Stimulated activated naive CD8-positive, alpha-beta T cell treated with anti-CD3 and anti-CD28 coated beads, Interleukin-15, Interleukin-2, amounts not matched to agents 100 U/mL and 50 U/mL, for 24 hours (primary cell): ENCODE measurements at places on chromosomes 1 and 21.

GRCh38 chr1:153945131-153945794 lies 1.3 kb downstream of the DENND4B start:
- peak; percentile 84 for DNase-seq

GRCh38 chr21:41086569-41086968 lies 81.4 kb upstream of the BACE2 start:
- no peak for DNase-seq

GRCh38 chr1:220924331-220924970 lies 45.2 kb downstream of the HLX start:
- DNase-seq, result no peak

- no peak for DNase-seq
Measured at GRCh38 chr1:16077406-16078245, 4.2 kb upstream of the FAM131C start.

GRCh38 chr21:34298534-34299167 lies 65.2 kb upstream of the KCNE2 start:
- no peak for DNase-seq

GRCh38 chr1:232853994-232854797 lies 49.0 kb downstream of the MAP10 start:
- no peak for DNase-seq

GRCh38 chr21:45592208-45592619 lies 50.0 kb upstream of the SLC19A1 start:
- peak; percentile 62 for DNase-seq

DNA sequence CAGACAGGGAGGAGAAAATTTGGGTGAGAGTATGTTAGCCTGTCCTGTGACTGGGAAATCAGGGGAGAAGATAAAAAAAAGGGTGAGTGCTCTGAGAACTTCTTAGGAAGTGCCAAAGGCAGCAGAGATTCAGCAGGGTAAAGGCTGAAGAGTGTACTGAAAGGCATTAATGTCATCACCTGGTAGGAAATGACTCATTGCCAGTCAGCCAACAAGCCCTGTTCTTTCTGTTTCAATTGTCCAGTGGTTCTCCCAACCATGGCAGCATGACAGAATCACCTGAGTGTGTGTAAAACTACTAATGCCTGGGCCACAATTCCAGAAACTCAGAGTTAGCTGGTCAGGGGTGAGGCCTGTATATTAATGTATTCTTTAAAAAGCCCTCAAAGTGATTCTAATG lies 83.5 kb downstream of the INTS7 start:
- no peak for DNase-seq

DNA sequence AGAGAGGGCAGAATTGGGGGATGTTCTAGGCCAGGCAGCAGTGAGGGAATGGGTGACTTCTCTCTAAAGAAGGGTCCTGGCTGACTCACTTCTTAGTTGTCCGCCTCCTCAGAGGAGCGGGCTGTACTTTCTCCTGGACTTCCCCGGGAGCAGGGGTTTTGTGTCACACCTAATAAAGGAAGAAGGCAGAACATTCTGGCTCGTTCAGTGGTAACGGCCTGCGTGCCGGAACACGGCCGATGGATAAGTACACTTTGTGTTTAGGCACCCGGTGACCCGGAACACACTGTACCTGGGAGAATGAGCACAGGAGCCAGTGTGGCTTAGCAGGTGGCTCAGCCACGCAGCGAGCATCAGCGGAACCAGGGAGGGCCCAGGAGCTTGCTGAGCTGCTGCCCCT lies 84.7 kb downstream of the FBXO2 start:
- no peak for DNase-seq

- DNase-seq, result no peak
Measured at GRCh38 chr1:59498640-59499039, 201.7 kb downstream of the FGGY start.

GRCh38 chr1:14983277-14983676 lies 170.3 kb upstream of the TMEM51 start:
- no peak for DNase-seq

GRCh38 chr1:106910798-106911197 lies 145.7 kb upstream of the PRMT6 start:
- DNase-seq, result no peak

DNA sequence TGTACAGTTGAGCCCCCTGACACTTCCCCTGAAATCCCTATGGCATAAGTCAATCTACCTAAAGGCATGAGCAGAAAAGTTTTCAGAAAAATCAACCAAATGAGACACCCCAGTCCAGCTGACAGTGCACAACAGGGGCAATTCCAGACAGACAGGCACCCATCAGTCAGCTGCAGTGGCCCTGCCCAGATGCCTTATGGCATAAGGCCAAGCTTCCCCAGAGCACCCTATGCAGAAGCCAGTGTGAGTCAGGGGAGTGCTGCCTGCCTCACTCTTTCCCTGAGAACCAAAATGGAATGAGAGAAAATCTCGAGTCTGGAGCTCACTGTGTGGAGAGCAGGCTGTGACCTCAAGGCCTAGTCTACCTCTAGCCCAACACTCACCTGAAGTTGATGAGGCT lies 38.1 kb downstream of the MRAP start:
- no peak for DNase-seq

DNA sequence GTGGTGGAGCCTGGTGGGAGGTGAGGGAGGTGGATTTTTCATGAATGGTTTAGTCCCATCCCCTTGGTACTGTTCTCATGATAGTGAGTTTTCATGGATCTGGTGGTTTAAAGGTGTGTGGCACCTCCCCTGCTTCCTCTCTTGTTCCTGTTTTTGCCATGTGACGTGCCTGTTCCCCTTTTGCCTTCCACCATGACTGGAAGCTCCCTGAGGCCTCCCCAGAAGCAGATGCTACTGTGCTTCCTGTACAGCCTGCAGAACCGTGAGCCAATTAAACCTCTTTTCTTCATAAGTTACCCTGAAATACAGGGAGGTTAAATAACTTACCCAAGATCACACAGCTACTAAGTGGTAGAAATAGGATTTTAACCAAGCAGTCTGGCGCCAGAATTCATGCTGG lies 4.3 kb upstream of the HEYL start:
- no peak for DNase-seq

DNA sequence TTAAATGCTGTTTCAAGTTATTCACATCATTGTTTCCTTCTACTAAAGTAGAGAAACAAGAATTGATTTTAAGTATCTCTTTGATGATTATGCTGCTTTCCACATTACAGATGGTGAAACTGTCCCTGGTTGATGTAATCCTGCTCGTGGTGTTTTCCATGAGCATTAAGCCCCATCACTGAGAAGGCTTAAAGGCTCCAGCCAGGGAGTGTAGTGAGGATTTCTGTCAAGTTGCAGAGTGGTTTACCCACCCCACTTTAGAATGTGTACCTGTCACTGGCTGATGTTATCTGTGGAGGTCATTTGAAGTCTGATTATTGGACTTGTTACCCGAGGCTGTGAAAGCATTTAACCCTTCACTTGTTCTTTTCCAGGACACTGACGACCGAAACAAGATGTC lies 12.9 kb downstream of the CERS2 start:
- DNase-seq, result no peak

- no peak for DNase-seq
Measured at GRCh38 chr1:205228093-205228521, 361 bp downstream of the TMCC2 start.
